NCI-H187 (cell line): ENCODE measurements at places on chromosomes 13 and 19.

GRCh38 chr13:59441596-59442280 is 722.0 kb downstream of the DIAPH3 start:
- no peak for DNase-seq

DNA sequence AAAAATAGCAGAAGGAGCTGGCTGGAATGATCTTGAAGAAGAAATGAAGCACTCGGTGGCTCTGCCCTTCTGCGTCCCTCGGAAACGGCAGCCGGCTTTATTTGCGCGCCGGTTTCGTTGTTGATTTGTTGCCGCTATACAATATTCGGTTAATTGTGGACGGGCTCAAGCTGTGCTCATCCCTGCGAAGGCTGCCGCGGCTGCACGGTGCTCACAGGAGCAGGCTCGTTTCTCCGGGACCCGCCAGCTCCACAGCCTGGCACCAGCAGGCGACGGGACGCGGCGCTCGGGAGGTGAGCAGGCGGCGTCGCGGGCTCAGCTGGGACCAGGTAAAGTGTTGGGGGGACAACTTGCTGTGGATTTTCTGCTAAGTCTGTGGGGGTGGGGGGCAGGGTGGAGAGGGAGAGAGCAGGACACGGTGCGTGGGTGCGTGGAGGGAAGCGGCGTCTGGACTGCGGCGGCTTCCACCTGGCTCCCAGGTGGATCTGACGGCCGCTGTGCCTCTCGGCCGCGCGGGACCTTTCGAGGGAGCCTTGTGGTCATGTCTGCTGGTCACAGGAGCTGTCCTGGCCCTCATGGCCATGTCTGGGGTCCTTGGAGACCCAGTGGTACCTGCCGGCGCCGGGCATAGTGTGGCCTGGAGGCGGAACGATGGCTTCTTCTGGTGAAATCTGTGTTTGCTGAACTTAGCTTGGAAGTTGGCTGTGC is 90.9 kb downstream of the TEX29 start:
- DNase-seq, result no peak

DNA sequence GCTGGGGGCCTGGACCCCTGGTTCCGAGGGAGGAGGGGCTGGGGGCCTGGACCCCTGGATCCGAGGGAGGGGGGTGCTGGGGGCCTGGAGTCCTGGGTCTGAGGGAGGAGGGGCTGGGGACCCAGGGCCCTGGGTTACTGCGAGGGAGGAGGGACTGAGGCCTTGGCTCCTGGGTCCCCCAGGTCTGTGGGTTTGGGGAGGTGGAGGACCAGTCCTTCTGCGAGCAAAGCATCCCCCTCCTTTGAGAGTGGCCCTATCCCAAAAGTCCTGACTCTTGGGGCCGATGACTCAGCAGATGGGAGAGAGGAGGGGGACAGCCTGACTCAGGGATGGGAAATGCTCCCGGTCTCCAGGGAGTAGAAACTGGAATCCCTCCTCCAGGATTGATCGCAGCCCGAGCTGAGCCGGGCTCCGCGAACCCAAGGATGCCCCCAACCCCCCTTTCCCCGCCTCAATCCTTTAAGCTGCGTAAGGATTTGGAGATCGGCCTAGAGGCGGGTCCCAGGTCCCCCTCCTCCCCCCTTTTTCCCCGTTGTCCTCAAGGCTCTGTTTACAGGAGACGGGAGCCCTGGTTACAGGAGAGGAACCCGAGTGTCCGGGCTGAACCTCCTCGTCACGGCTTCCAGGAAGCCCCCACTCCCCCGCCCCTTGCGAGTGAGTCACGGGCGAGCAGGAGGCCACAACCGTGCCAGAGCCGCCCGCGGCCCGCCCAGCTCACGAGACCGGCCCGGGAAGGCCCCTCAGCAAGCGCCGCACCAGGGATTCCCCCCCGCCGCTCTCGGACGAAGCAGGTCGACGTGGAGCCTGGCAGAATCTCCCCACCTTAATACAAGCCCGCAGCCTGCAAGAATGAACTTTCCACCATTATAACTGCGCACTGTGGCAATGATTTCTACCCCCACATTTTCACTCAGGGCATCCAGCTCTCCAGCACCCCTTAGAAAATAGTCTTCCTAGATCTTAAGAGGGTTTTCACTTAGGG is 3.0 kb upstream of the ZFP36 start:
- DNase-seq, result peak; percentile 12

GRCh38 chr13:43675577-43675976 is 111.2 kb downstream of the ENOX1 start:
- no peak for DNase-seq

GRCh38 chr19:52742516-52742915 is 7.7 kb upstream of the ZNF611 start:
- no peak for DNase-seq

GRCh38 chr19:812747-813218 is 9.0 kb downstream of the PLPPR3 start:
- DNase-seq, result no peak

DNA sequence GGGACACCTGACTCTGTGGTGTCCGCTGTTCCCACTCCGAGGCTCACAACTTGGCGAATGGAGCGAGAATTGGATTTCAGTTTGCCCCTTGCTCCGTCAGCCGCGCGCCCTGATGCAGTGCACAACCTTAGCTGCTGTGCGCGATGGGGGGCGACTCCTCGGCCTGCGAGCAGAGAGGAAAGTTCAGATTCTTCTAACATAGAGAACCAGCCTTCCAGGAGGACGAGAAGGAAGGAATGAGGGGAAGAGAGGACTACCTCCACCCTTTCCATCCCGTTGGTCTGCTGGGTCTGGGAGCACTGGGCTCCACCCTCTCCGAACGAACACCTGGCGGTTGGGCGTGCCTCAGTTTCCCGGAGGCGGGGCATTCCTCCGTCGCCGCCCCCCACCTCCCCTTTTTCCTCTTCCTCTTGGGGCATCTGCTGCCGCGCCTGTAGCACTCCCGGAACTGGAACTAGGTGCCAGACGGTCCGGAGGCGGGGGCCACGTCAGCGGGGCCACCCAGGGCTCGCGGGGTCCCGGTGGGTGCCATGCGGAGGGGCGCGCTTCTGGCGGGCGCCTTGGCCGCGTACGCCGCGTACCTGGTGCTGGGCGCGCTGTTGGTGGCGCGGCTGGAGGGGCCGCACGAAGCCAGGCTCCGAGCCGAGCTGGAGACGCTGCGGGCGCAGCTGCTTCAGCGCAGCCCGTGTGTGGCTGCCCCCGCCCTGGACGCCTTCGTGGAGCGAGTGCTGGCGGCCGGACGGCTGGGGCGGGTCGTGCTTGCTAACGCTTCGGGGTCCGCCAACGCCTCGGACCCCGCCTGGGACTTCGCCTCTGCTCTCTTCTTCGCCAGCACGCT is at the start of gene KCNK6:
TSS of gene KCNK6 (plus strand) at position 425 of the 838 bp plus-strand sequence. CDS start at position 531, 106 bp downstream.
- DNase-seq, result no peak
